NCI-H1417 treated with DMSO at 0.1 percent for 48 hours (cell line): ENCODE measurements at places on chromosomes 4 and X.

- DNase-seq = no peak
Measured at GRCh38 chrX:152993933-152994332, at the start of gene PNMA5. Gene PNMA5, minus strand, starts transcription at chrX:152994116. Its CDS starts 2,518 bp downstream, at chrX:152991598.

DNA sequence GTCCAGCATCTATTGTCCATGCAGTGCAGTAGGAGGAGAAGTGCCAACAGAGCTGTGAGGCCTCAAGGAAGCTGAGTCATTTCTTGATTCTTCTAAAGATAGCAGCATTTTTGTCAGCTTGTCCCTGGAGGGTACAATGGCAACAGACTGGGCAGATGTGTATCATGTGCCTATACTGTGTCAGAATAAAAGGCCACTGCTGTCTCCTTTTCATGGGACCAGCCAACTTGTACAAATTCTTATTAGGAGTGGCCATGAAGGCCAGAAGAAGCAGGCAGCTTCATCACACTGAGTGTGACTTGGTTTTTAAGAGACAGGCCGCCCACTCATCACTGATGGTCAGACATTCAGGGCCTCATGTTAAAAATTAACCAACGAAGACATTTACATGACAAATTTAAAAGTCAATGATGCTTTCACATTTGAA is 185.0 kb upstream of the FAM241A start:
- no peak for DNase-seq

- no peak for DNase-seq
Measured at GRCh38 chr4:94523617-94524016, 71.9 kb downstream of the PDLIM5 start.

DNA sequence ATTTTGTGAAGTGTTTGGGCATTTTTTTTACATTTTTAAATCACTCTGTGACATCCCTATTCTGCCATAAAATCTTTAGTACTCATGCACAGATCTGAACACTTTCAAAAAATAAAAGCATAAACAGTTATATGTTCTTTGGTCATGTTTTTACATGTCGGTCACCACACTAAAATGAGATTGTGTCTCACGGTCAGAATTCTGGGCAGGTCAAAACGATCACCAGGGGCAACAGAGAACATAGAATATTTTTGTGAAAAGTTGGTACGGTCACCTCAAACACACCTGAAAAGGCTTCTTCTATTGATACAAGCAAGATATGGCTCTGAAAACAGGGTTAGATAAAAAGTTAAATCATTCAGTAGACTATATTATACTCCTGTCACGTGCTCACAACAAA is 189.1 kb downstream of the PDGFC start:
- no peak for DNase-seq

- no peak for DNase-seq
Measured at GRCh38 chr4:72629540-72629939, 60.5 kb upstream of the ADAMTS3 start.
